ENCODE measurements at places on chromosomes 13 and 19.

DNA sequence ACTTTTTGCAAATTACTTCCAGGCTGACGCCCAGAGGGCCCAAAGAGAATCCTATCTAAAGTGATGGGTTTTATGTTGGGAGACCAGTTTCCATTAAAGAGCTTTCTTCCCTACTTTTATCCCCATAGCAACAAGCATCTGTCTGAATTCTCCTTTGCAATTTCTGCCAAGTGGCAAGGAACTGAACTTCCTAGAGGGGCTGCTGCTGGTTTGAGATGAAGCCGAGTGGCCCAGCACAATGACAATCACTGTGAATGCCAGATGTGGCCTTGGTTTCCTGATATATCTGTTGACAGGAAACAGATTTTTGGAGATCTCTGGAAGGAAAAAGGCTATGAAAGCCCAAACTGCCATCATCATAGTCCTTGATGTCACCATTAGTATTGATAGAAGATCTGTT, 198.6 kb downstream of the OXGR1 start:
- no peak for DNase-seq

- no peak for DNase-seq
Observed at GRCh38 chr19:54298357-54299125, 14.4 kb downstream of the LILRA5 start.

- no peak for DNase-seq
Observed at GRCh38 chr13:36146511-36147269, 15.5 kb upstream of the DCLK1 start.

DNA sequence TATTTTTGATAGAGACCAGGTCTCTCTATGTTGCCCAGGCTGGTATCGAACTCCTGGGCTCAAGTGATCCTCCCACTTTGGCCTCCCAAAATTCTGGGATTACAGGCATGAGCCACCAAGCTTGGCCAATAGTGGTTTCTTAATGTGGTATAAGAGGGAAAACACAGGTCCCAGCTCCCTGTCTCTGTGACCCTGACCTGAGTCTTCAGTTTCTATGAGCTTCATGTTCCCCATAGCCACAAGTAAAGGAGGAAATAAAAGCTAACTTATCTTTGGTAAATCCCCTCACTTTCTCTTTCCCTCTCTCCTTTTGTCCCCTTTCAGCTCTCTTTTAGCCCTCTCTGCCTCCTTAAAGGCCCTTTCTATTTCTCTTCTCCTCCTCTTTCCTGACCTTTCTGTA, 50.3 kb downstream of the ABCC4 start:
- no peak for DNase-seq

- peak; percentile 47 for DNase-seq
Observed at GRCh38 chr19:53511933-53512374, 26.0 kb upstream of the ZNF331 start.

DNA sequence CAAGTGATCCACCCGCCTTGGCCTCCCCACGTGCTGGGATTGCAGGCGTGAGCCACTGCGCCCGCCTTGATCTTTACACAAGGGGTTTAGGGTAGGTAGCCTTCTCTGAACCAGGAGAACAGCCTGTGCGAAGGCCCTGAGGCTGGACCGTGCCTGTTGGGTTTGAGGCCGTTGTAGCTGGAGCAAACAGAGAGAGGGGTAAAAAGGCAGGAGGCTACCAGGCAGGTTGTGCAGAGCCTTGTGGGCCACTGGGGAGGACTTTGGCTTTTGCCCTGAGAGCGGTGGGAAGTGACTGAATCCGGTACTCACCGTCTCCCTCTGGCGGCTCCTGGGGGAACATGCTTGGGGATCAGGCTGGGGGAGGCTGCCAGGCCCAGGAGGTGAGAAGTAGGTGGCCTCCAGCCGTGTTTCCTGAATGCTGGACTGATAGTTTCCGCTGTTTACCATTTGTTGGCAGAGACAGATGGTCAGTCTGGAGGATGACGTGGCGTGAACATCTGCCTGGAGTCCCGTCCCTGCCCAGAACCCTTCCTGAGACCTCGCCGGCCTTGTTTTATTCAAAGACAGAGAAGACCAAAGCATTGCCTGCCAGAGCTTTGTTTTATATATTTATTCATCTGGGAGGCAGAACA, 24.6 kb downstream of the SPC24 start:
- peak; percentile 71 for DNase-seq

DNA sequence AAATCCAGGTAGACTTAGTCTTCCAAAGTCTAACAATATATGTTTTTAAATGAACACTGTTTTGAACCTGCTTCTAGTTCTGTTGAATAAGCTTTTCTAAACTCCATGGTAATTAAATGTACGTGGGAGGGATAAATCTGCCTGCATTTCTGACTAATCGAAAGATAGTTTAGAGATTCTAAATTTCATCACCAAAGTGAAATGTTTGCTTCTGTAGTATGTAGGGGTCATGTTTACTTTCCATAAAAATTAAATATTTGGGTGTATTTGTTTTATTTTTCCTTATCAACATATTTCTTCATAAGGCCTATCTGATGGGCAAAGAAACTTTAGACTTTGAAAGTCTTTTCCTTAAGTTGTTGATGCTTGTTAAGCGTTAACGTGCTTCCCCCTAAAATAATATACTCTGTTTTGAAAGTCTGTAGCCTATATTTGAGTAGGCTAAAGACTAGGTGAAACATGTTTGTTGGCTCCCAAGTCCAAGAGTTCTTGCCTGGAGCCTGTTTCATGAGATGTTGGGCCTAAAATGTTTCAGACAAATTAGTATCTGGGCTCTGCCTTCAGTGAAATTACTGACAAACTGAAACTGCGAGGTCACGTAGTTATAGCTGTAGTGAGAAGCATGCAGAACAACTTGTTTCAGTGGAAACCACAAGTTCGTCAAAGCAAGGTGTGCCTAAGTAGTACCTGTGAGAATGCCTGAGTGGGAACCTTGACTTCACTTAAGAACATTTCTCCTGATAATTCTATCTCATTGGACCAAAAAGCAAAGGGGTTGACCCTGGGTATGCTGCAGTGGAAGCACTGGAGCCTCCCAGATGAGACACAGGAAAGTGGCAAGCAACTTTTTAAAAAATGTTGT, 126.2 kb downstream of the LMO7 start:
- DNase-seq = no peak

GRCh38 chr13:95921485-95921884, 131.7 kb downstream of the UGGT2 start:
- DNase-seq = no peak

DNA sequence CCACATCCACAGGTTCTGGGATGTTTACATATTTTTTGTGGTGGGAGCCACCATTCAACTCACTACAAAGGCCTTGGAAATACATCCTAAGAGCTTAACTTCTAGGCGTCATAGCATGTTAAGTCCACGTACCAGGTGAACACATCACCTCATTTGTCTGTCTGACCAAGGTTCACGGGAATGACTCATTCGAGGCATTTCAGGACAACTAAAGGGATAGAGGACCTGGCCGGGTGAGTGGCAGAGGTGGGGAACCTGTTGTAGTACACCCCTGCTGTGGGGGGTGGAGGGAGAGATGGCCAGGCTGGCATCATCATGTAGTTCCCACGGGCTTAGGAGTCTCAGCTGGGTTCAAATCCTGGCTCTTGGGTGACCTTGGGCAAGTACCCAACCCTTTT, 51.5 kb downstream of the BICRA start:
- DNase-seq = no peak

GRCh38 chr19:44874317-44874716, 16.7 kb upstream of the TOMM40 start:
- no peak for DNase-seq

DNA sequence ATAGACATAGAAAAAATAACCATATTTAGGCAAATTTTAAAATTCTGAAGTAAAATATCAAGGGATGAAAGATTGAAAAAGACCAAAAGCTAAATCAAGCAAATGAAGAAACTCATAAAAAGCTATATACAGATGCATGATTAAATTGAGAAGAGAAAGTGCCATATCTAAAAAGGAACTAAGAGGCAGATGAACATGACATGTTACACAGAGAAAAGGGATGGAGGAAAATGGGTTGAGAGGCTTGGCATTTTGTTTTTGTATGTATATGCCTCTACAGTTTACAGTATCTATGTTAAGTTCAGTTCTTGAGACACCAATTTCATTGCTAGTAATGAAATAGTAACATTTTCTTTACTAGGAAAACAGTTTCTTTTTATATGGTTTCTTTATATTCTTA, 1507.4 kb upstream of the SPRY2 start:
- no peak for DNase-seq

DNA sequence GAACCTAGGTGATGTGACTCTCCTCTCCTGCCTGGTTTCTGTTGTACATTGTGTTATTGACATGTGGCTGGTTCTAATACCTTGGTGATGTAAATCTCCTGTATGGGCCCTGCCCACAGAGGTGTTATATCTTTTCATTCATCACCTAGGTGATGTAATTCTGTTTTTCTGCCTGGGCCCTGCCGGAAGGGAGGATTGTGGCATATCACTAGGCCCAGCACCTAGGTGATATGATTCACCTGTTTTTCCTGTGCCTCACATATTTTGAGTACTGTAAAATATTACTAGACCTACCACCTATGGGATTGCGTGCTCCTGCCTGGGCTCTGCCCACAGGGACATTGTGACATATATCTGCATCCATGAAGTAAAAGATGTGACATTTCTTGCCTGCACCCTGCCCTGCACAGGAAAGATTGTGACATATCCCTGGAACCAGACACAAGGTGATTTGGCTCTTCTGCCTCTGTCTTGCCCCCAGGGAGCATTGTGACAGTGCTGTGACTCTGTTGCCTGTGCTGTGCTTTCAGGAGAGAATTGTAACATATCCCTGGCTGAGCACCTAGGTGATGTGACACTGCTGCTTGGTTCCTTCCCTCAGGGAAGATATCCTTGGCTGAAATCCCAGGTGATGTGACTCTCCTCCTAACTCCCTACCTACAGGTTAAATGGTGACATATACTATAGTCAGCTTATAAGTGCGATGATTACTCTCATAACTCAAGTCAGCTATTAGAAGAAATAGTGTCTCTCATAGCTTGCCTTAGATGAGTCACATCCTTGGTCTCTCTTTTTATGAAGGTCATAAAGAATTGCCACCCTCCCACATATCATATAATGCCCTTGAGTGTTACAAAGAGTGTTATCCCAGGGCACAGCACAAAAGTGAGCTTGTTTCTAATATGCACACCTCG, 13.3 kb upstream of the ZNF681 start:
- no peak for DNase-seq

DNA sequence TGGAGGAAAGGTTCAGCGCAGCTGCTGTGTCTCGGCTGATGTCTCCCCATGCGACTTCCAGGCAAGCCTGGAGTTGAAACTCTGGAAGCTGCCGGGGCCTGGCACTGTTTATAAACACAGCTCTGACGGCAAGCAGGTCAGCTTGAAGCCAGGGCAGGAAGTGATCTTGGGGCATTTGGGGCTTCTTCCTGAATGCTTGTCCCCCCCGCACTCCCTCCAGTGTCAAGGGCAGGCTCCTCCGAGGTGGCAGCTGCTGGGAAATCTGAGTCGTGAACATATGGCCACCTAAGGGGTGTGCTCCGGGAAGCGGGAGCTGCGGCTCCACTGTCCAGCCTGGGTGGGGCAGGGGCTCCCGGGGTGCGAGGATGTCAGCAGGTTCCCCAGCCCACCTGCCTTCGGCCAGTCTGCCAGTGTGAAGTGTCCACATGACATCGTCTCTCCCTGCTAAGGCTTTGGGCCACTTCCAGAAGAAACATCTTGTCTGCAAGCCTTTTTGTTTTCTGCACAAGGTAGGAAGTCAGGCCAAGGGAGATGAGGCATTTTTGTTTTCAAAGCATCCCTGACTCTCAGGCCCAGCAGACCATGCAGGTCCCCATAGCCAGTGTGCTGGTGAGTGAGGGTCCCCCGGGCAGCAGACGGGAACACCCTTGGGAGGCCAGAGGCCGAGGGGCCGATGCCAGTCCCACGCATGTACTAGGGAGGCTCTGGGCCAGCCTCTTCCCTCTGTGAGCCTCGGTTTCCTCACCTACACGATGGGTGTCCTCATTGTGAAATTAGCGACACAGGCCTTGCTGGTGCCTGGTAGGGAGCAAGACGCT, 2.7 kb downstream of the PIAS4 start:
- no peak for DNase-seq

- DNase-seq = no peak
Observed at GRCh38 chr19:37329686-37330085, 41.2 kb upstream of the ZNF527 start.

GRCh38 chr19:40523322-40524047, 53.2 kb upstream of the SHKBP1 start:
- DNase-seq = no peak

GRCh38 chr19:56690670-56691069, 19.1 kb upstream of the ZNF835 start:
- DNase-seq = no peak

- no peak for DNase-seq
Observed at GRCh38 chr19:18475762-18476331, 37.9 kb upstream of the ISYNA1 start.

DNA sequence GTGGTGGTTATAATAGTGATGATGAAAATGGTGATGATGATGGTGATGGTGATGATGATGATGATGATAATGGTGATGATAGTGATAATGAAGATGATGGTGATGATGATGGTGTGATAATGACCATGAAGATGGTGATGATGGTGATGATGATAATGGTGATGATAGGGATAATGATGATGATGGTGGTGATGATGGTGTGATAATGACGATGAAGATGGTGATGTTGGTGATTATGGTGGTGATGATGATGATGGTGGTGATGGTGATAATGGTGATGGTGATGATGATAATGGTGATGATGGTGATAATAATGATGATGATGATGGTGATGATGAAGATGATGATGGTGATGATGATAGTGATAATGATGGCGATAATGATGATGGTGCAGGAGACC, 1.6 kb downstream of the ADGRE1 start:
- DNase-seq = no peak

DNA sequence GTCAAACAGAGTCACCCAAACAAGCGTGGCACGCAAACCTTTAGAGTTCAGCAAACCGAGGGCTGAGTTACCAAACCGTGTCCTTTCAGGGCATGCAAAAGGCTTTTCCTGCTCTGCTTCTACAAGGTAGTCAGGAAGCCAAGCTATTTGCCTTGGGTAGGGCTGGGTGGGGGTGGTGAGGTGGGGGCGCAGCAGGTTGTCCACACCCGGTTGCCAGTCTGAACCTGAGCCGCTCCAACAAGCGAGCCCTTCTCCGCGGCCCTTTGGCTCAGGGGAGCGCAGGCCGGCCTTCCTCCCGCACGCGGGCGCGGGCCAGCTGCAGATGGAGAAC, 347 bp upstream of the CLDN10 start:
- no peak for DNase-seq

DNA sequence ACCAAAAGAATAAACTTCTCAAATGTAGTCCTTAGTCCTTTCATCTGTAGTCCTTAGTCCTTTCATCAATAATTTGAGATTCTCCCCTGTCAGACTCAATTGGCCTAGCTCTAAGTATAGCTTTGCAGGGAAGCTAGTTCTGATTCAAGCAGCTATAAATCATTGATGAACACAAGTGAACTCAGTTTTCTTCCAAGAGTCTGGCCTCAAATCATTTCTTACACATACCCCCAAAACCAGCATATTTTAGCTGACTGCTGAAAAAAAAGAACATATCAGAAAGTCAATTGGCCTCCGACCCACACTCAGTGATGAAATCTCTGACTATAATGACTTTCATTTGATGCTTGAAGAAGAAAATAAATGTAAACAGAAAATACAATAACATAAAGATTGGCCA, 64.9 kb downstream of the TNFSF11 start:
- DNase-seq = no peak
